ENCODE measurements at places on chromosomes 6 and 20.
A peak's percentile ranks its signal among the peaks of the same experiment; 100 is the strongest.

- DNase-seq = no peak
Observed at GRCh38 chr6:152478377-152479010, 158.7 kb downstream of the SYNE1 start.

- no peak for DNase-seq
Observed at GRCh38 chr20:17481661-17482060, 49.5 kb downstream of the BFSP1 start.

- no peak for DNase-seq
Observed at GRCh38 chr6:162234631-162235030, 492.9 kb downstream of the PRKN start.

- no peak for DNase-seq
Observed at GRCh38 chr6:33165581-33166258, 26.5 kb downstream of the COL11A2 start.

DNA sequence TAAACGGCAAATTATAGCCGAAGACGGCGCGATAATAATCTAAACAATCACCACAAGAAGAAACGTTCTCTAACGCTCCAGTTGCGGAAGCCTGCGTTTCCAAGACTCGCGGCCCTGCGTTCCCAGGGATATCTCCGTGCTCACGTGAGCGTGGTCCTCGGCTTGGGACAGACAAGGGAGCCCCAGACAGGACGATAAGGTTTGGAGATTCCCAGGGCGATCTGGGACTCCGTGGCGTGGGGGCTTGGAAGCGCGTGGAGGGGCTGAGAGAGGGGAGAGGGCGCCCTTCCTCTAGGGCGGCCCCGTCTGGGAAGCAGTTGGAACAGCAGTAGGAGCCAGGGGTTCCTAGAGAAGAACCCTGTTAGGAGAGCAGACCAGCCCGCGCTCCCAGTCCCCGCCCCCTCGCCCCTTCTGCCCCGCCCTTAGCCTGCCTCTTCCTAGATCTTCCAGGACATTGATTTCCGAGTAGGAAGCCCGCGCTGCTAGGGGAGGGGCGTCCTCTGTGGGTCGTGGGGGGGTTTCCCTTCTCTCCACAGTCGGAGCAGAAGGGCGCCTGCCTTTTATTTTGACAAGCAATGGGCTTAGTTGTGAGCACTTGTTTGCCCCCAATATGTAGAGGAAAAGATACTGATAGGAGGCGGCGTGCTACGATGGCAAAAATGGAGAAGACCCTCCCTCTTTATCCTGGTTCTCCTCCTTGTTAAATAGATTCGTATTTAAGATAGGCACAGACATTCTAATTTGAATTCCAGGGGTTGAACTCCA, 10.6 kb downstream of the NRN1 start:
- DNase-seq = peak; percentile 2

GRCh38 chr20:2596673-2597279, 55.7 kb upstream of the NOP56 start:
- DNase-seq = no peak

DNA sequence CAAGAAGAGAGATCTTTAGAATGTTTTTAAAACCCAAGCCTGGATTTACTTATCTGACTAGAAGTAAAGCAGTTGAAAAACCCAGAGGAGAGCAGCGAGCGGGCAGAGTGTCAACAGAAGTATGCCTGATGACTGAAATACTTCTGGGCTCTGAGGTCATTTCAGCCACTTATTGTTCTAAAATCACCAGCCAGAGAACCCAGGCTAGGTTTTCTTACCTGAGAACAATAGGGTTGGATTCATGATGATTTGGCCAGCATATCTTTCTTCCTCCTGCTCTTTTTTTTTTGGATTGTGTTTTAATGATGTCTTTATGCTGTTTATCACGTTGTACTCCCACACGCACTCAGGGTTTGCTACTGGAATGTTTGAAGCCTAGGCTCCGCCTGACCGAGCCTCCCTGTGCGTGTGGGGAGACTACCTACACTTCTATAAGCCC, 63.0 kb upstream of the KIF25 start:
- DNase-seq = no peak

DNA sequence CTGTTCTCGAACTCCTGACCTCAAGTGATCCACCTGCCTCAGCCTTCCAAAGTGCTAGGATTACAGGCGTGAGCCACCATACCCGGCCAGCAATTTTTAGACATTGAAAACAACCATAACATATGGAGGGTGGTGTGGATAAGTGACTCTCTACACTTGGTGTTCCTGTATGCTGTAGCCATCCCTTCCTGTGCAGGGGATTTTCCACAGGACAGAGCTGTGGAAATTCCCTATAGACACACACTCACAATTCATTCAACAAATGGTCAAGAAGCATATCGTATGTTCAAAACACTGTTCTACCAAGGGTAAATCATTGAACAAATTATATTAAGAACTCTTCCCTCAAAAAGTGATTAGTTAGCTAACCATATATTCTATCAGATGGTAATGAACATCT, 6.3 kb downstream of the BTN2A1 start:
- no peak for DNase-seq

DNA sequence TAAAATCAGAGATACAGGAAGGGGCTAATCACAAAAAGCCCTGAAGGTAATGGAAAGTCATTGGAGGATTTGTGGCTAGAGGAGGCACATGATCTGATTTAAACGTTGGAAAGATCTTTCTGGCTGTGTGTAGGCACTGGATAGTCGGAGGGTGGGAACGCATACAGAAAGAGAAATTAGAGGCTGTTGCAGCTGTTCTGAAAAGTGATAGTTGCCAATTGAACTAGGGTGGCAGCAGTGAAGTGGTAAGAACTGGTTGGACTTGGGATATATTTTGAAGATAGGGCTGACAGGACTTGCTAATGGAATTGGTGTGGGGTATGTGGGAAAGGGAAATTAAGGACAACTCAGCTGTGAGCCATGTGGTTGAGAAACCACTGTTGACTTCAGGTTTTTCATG, 223.6 kb downstream of the OGFRL1 start:
- DNase-seq = no peak

DNA sequence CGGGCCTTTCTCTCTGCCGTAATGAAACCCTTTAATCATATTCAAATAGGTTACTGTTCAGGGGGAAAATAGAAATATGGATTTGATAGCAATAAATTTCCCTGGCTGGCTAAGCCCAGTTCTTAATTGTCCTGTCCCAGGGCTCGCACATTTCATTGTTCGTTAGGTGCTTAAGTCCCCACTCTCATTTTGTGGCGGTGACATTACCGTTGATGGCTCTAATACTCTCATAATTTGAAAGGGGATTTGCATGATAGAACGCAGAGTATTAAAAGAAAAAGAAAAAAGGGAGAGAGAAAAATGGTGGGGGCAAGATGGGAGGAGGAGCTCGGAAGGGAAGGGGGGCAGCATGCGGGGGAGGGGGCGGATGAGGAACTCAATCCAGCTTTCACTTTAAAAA, 79.1 kb upstream of the FOXP4 start:
- DNase-seq = no peak

DNA sequence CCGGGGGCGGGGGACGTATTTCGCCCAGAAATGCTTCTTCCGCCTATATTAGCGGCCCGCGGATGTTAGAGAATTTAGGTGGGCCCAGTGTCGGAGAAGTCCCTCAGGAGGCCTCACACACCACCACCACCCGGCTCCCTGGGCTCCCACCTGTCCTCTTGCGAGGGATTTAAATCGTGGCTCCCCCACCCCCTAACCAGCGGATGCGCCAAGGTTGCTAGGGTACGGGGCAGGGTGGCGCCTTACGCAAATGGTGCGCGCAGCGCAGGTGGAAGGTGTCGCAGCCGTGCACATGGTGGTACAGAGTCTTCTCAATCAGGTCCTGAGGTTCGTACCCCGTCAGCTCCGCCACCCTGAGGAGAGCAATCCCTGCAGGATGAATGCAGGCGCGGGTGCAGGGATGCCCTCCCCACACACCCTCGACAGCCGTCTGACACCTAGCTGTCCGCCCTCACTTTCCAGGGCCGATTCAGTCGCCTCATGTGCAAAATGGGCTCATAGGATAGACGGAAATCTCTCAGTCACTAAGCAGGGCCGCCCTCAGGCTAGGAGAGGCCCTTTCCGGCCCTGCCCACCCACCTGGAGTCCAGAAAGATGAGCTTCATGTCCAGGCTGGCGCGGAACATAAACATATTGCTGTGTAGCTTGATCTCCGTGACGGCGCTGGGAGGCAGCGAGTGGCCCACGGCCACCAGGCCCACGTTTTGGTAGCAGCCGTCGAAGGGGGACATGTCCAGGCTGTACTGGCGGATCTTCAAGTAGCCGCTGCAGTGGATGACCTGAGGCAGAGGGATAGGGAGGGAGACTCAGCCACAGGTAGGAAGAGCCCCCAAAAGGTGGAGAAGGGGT, 16.6 kb downstream of the SIM1 start:
- no peak for DNase-seq

DNA sequence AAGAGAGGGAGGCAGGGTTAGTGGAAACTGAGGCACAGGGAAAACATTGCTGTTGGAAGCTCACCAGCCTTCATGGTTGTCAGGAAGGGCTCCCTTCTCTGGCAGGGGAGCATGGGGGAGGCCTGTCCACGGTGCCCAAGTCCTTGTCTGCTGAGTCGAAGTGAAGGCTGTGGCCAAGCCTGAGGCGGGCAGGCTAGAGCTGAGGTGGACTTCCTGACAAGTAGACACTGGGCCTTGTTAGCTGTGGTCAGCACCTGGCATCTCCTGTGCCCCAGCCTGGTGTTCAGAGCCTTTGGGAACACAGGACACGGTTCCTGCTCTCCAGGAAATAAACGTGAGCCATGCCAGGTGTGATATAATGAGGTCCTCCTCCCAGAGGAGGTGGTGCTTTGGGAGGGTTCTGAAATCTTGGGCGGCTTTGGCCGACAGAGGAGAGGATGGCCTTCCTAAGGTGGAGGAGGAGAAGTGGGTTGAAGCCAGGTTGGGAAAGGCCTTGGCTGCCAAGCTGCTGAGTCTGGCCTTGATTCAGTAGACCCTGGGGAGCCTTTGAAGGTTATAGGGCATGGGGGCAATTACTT, 138.4 kb upstream of the RNF24 start:
- no peak for DNase-seq

DNA sequence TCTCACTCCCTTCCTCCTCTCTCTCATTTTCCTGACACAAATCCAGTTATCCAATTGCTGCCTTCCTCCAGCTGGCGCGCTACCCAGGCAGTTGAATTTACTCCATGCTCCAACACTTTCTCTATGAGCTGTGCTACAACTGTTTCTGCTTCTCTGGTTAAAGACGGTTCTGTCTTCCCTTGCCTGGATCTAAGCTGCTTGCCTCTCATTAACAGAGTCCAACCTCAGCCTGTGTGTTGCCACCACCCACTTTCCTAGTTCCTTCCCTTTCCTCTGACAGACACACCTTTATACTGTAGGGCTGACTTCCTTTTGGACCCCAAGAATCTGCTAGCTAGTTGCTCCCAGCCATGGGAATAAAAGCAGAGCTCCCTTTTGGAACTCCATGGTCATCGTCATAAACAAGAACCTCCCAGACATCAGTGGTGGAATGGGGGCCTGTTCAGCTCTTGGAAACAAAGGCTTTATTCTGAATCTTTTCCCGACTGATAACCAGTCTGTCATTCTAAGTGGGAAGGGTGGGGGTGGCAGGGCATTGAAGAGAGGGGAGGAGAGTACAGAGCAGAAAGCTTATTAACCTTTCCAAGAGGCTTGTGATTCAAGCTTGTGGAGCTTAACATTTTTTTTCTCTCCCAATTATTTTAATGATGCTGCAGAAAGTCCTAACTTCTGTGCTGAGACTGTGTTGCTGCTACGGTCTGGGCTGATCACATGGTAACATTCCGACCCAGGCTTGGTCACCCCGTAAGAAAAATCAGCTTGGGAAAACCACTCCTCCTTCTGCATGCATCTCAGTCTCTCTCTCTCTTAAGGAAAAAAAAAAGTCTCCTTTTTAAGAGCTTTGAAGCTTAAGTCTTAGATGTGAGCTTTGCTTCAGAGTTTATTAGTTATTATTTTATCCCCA, 31.3 kb upstream of the BMP2 start:
- no peak for DNase-seq

DNA sequence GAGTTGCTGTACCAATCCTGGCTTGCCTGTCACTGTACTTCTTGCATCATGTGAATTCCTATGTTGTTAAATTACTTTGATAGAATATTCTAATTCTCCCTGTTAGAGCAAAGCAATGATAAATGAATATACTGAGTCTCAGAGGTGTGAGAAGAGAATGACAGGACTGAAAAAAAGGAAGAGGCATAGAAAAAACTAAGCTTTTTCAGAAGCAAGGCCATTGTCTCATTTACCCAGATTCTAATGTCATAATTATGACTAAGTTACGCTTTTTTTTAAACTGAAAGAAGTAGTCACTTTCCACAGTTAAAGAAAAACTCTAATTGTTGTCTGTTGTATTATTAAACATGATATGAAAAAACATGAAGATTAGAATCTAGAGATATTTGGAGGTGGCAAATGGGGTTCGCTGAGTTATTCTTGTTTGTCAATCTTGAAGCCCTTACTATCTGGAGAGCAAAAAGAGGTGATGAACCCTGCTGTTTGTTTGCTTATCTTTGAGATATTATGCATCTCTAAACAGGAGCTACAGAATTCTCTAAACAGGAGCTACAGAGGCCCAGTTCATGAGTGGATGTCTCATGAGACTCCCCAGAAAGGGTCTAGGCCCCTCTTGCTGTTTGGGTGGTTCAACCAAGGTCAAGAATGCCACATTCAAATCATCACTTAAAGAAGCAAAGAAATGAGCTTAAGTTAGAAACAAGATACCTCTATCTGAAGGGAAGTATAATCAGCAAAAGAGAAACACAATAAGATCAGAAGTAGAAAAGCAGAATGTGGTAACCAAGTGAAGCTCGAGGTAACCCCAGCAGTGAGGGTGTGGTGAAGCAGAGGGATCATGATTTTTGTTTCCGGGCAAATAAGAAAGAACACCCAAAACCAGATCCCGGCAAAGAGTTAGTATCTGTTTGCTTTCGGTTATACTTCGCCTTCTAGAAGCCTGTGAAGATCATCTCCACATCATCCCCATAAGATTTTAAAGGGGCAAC, 33.3 kb upstream of the THEMIS start:
- DNase-seq = no peak

- DNase-seq = no peak
Observed at GRCh38 chr6:56787209-56787608, 144.5 kb upstream of the DST start.

GRCh38 chr6:144143878-144144277, 6.4 kb upstream of the STX11 start:
- DNase-seq = no peak

- no peak for DNase-seq
Observed at GRCh38 chr6:169157197-169158148, 96.2 kb downstream of the THBS2 start.

GRCh38 chr6:4698901-4699659, 77.1 kb upstream of the CDYL start:
- DNase-seq = peak; percentile 62

DNA sequence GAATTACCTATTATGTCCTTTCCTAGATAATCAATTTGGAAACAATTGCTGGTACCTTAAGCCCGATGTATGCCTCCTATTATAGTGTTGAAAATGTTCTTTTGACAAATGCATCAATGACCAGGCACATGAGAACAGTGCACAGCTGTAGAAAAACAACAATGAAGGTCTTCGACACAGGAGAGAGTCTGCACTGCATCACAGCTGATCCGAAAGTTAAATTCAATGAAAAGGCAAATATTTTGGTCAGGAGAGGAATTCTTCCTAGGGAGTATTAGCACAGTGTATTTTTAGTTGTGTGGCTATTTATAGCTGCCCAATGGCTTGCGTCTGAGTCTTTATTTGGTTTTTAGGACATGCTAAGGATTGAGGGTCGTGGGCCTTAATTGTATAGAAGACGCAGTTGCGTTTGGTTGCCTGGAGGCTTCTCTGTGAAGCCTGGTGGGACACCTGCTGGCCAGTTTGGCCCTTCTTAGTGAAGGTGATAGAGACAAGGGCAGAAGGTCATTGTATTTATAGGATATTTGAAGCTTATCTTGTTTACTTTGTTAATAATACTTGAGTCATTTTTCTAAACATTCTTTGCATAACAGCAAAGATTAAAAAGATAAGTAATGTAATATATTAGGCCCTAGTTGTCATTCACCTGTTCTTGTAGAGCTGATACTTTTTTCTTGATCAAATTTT, 72.3 kb downstream of the CDYL start:
- DNase-seq = no peak
